ENCODE measurements at places on chromosomes 3 and 15.

DNA sequence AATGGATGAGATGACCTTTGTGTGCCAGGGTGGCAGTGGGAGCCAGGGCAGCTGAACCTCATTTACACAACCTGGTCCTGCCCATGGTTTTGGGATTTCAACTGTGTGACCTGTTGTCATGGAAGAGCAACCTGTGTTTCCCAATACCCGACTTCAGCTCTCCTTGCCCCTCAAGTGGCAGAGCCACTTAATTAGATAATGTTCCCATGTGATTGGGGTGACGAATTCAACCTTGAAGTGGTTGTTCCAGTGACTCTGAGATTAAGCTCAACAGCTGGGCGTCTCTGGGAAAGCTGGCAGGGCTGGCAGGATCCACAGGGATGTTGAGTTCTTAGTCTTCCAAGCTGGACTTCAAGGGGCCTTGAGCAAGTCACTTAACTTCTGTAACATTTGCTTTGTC, 71.0 kb downstream of the THSD4 start:
- DNase-seq: peak; percentile 97

GRCh38 chr15:56351353-56351752, 13.9 kb upstream of the TEX9 start:
- DNase-seq: no peak

- DNase-seq: no peak
Observed at GRCh38 chr3:170524073-170524472, 61.8 kb downstream of the SLC7A14 start.

GRCh38 chr3:128071771-128072453, 19.7 kb downstream of the SEC61A1 start:
- no peak for DNase-seq

GRCh38 chr15:50181969-50182218, at the start of gene SLC27A2:
SLC27A2 (plus strand) TSS chr15:50182196; CDS start chr15:50182428, 232 bp downstream.
- DNase-seq: no peak

DNA sequence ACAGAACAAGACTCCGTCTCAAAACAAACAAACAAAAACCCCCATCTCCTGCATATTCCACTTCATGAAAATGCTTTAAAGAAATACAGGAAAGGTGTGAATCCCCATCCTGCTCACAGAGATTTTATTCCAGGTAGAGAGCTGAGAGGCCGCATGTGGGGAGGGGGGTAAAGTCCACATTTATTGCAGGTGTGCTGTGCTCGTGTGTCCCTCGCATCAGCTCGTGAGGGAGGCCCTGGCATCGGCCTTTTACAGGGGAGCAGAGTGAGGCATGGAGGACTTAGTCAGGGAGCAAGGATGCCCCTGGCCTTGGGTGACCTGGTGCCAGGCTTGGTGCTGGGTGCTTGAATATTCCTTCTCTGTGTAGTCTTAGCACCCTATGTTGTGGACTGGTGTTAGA, 413.5 kb upstream of the C2CD4B start:
- no peak for DNase-seq

DNA sequence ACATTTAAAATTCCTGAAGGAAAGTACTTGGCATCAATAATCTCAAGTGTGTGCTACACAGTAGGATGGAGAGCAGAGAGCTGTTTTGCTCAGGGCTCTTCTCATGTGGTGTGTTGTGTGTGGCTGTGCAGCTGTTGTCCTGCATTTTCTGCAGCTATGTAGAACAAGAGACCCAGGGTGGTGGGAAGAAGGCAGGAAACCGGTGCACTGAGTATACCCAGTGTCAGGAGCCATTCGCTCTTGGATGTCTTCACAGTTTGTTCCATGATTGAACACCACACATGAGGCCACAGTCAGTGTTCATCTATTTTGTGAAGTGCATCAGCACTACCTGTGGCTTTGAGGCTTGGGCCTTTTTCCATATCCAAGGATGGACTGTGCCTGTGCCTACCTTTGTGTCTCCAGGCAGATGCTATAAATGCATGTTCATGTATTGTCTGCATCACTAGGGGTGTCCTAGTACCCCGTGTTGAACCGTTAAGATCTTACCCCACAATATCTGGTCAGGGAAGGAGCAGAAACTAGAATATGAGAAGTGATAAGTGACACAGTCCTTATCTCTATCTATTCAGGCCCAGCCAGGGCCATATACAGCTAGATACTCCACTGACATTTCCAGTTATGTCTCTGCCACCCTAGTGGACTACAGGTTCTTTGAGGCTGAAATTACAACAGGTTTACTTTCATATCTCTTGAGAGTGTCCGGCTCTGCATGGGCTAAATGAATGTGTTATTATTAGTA, 194.3 kb downstream of the NR2F2 start:
- DNase-seq: no peak

Measured in NCI-H524 treated with DMSO at 0.1 percent for 48 hours (cell line).